ENCODE measurements at places on chromosomes 5 and 9.

- DNase-seq, result peak; percentile 35
Measured at GRCh38 chr9:27548055-27548741, 18.6 kb upstream of the MOB3B start.

- DNase-seq, result no peak
Measured at GRCh38 chr9:138097501-138097991, 220.0 kb downstream of the CACNA1B start.

GRCh38 chr5:177600508-177601018, 631 bp downstream of the B4GALT7 start:
- peak; percentile 24 for DNase-seq

GRCh38 chr5:7094626-7095025, 301.3 kb upstream of the ADCY2 start:
- DNase-seq, result no peak

DNA sequence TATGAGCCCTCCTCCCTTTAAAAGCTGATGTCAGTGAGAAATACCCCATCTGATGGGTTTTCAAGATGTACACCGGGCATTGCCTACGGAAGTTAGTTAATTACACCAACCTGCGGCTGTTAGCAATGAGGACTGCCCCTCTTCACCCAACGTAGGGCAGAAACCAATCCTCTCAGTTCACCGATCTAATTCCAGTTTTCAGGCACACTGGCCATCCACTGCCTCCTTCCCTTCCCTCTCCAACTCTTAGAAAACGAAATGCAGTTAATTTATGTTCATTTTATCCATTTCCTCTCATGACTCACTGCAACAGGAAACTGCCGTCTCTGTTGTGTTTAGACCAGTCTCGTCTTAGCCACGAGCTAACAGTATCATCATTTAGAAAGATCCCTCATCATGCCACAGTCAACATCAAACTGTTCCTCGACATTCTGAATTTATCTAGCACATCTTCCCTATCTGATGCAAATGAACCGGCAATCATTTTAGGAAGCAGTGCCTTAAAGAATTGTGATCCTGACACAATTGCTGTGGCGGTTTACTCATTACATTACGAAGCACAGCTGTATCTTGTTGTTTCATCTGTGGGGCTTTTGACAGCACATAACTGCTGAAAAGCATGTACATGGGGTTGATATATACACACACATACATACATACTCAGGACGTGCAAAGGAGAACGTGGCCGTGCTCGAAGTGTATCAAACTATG, 168.6 kb downstream of the EFNA5 start:
- DNase-seq, result no peak

GRCh38 chr5:92567831-92568450, 1013.1 kb downstream of the NR2F1-AS1 start:
- DNase-seq, result no peak
